Activated T-cell treated with anti-CD3 and anti-CD28 coated beads, Interleukin-2, amount 50 U/mL, for 4 hours (primary cell): ENCODE measurements at places on chromosomes 2 and 18. TPM values are rescaled to one million over a fixed set of nuclear protein-coding genes. Genes with fewer than 3 reads are reported as not detected.

GRCh38 chr2:53744395-53745065 is 23.1 kb upstream of the CHAC2 start:
- no peak for DNase-seq

GRCh38 chr2:64639691-64640090 is 14.0 kb downstream of the SERTAD2 start:
- no peak for DNase-seq

GRCh38 chr18:10006311-10006893 is 92.6 kb downstream of the VAPA start:
- no peak for DNase-seq

GRCh38 chr2:180143633-180144337 is 136.7 kb upstream of the CWC22 start:
- DNase-seq = no peak

GRCh38 chr2:32237996-32238395 is 26.7 kb downstream of the NLRC4 start:
- no peak for DNase-seq

GRCh38 chr2:187320846-187321245 is 127.2 kb downstream of the CALCRL start:
- DNase-seq = no peak

DNA sequence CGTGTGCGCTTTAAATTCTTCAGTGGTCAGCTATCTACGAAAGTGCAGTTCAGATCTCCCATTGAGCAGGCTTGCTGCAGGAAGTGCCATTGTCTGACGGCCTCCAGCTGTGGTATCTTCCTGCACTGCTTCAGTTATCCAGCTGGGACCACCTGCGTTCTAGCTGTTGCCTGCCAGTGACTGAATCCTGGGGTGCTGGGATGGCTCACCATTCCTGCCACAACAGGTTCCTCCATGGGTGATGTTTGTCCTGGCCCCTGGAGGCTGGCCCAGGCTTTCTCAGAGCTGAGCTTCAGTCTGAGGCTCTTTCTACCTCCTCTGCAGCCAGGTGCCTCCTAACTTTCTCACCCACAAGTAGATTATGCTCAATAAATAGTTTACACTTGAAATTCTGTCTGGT is 498.5 kb upstream of the HS6ST1 start:
- no peak for DNase-seq

DNA sequence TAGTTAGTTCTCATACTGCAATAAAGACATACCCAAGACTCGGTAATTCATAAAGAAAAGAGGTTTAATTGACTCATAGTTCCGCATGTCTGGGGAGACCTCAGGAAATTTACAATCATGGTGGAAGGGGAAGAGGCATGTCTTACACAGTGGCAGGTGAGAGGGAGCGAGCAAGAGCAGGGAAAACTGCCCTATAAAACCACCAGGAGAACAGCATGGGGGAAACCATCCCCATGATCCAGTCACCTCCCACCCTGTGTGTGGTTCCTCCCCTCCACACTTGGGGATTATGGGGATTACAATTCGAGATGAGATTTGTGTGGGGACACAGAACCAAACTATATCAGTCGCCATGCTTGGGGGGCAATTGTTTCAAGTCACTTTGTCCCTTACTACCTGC is 1.1 kb upstream of the SSB start:
- DNase-seq = no peak

- no peak for DNase-seq
Observed at GRCh38 chr2:122389694-122390093, 634.2 kb downstream of the TSN start.

DNA sequence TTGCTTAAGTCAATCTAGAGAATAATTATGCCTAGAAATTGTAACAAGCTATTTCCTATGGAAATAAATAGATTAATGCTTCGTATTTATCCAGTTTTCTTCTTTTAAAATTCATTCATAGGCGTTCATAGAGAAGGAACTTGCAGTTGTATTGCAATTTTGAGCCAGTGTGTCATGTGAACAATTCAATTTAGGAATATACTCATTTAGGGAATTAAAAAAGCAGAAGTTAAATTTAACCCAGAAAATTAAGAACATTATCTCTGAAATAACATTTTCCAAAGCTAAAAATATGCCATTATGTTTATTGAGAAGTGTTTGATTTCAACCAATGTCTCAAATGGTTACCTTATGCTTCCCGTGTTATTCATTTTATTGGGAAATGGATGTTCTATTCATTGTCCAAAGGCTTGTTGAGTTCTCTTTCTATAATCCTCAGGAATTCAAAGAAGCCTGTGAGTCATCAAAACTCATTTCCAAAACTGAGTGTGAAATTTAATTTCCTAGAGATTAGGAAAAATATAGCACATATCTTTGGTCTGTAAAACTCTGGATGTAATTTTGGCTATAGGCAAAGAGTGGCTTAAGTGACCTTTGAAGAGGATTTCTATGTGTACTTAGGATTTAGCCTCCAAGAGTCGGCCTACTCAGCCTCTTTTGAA is 99.7 kb downstream of the SLC8A1 start:
- no peak for DNase-seq

GRCh38 chr2:59690849-59691248 is 862.6 kb downstream of the BCL11A start:
- DNase-seq = no peak

DNA sequence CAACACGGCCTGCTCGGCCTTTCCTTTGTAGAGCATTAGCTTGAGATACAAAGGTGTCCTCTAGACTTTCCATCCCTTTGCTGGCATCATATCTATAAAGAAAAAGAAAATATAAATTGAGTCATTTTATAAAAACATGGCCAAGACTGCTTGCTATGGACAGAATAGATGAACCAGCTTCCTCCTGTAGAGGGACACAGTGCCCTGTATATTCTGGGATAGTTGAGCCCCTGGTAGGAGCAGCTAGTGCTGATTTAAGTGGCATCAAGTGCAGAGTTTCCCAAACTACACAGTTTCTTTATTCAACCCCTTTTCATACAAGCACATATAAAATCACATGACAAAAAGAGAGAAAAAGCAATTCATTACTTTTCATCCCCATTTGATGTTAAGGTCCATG is 47.9 kb downstream of the GEMIN6 start:
- DNase-seq = no peak

GRCh38 chr2:49973917-49974368 is 819.6 kb upstream of the FSHR start:
- peak; percentile 28 for DNase-seq

DNA sequence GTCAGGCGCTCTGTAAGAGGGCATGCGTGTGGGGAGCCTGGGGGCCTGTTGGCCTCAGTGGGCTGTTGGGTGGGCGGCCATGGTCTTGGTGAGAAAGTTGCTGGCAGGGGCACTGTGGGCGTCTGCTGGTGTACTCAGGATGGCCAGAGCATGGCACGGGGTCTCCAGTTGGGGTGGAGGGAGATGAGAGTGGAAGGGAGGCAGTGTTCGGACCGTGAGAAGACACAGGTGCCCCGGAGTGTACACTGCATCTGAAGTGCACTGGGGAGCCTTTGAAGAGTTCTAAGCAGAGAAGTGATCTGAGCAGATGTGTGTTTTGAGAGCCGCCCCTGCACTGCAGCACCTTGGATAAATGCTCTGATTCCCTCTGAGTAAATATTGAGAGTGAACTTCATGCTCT is 150.8 kb downstream of the LDLRAD4 start:
- DNase-seq = no peak

GRCh38 chr18:2656981-2657512 is 1.5 kb downstream of the SMCHD1 start:
- no peak for DNase-seq

DNA sequence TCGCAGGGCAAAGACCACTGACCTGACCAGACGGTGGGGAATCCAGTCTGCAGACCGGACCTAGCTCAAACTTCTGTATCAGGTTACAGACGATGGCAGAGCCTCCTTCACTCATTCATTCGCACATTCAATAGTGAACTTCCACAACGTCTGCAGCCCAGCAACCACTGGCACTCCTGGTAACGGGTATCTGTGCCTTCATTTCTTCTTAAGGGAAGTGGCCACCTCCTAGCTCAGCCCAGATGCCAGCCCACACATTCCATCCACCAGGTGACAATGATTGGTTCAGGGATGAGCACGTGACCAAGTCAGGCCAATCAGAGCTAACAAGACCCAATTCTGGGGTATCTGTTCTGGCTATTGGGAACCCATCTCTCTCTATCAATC is 15.9 kb upstream of the ARMC9 start:
- DNase-seq = no peak

- no peak for DNase-seq
Observed at GRCh38 chr2:97965116-97965515, 30.6 kb downstream of the TMEM131 start.

DNA sequence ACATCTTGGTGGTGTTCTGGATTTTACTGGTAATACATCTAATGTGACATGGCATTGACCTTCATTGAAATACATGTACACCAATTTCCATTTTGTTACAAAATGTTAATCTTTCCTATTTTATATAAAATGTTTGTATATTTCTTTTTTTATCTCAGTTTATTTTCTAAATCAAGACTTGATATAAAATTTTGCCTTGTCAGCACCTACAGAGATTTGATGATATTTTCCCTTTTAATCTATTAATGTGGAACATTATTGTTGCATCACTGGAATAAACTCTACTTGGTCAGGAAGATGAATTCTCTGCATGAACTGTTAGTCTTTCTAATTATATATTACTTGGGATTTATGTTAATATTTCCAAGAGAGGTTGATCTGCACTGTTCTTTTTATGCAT is 294.0 kb upstream of the ETAA1 start:
- DNase-seq = no peak

GRCh38 chr2:105779394-105779793 is 34.7 kb downstream of the NCK2 start:
- no peak for DNase-seq

GRCh38 chr18:48815581-48816324 is 135.0 kb downstream of the SMAD7 start:
- DNase-seq = no peak

DNA sequence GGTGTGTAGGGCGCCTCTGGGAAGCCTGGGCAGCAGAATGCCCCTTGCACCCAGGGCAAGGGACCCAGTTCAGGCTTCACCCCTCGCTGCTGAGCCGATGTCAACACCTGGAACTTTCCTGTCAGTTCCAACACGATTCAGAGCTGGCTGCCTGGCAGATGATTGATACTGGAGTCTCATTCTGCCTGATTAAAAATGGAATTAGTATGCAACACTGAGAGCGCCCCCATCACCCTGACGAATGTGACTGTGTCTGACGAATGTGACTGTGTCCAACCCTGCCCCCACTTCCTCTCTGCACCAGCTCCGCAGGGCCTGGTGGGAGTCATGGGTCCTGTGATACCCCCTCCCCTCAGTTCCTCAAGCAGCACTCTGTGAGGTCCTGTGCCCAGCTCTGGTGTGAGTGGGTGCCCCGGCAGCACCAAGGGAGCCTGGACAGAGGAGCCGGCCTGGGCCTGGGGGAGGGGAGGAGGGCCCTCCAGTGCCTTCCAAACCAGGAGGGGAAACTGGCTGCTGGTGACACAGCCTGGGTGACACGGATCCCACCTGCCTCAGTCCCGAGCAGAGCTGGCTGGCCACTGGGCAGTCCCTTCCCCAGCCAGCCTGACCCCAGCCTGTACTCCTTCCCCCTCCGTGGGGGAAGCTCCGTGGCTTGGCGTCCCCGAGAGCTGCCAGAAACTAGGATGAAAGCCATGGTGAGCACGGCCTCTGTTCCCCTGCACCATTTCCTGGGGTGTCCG is 41.4 kb upstream of the ALPP start:
- no peak for DNase-seq

GRCh38 chr2:176187200-176187898 is 1.1 kb upstream of the HOXD1 start:
- DNase-seq = no peak

MAL gene
- 6.1 TPM for total RNA-seq

IL36B gene
- not detected for total RNA-seq

RGPD3 gene
- total RNA-seq = 0.32 TPM

CFC1 gene
- 0.18 TPM for total RNA-seq

SERPINB4 gene
- total RNA-seq = not detected

AMMECR1L gene
- 16.7 TPM for total RNA-seq

COPS8 gene
- 52.7 TPM for total RNA-seq

GYPC gene
- total RNA-seq = 98.3 TPM
